HAP-1 (cell line): ENCODE measurements at places on chromosomes 7 and 10.

GRCh38 chr10:118271671-118272070 is 70.5 kb downstream of the FAM204A start:
- DNase-seq = no peak

GRCh38 chr7:127177156-127177555 is 75.6 kb downstream of the GRM8 start:
- no peak for DNase-seq

GRCh38 chr10:69061305-69062161 is 26.4 kb upstream of the SRGN start:
- DNase-seq = no peak

DNA sequence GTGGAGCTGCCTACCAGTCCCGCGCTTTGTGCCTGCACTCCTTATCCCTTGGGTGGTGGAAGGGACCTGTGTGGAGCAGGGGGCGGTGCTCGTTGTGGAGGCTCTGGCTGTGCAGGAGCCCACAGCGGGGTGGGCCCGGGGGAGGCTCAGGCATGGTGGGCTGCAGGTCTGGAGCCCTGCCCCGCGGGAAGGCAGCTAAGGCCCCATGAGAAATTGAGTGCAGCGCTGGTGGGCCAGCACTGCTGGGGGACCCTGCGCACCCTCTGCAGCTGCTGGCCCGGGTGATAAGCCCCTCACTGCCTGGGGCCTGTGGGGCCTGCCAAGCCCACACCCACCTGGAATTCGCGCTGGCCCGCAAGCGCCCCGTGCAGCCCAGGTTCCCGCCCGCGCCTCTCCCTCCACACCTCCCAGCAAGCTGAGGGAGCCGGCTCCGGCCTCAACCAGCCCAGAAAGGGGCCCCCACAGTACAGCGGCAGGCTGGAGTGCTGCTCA is 859.6 kb upstream of the KCND2 start:
- no peak for DNase-seq

DNA sequence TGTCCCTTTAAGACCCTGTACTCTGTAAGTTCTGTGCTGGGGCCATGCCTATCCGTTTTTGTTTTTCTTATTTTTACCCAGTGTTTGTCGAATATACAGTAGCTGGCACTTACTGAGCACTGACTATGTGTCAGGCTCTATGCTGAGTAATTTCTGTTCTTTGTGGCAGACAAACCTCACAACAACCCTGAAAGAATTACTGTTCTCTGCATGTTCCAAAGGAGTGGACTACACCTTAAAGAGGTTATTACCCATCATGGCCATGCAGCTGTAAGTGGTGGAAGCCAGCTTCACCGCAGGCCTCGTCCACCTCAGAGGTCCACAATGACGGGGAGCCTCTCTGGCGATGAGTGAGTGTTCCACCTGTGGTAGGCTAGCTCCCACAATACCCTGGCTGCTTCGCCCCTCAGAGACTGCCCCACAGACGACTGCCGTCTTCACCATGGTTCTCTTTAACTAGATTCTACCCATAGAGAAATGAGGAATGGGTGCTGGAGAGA is 30.1 kb upstream of the RBM20 start:
- DNase-seq = no peak

- no peak for DNase-seq
These were observed 9.0 kb downstream of the PTF1A start for GRCh38 chr10:23200997-23201652.

DNA sequence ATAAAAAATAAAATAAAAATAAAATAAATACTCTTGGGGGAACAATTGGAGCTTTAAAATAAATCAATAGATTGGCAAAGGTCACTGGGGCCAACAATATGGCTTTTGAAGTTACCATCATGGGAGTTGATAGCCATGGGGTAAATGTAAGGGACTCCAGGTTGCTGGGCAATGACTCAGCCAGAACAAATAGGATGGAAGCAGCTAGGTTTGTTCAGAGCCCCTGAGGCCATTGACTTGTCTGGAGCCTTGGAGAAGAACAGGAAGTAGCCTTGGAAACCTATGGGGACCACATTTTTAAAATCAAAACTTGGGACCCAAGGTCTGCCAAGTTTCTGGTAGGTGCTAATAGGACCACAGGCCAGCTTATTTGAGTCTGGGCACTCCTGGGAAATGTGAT is 20.2 kb upstream of the FRA10AC1 start:
- no peak for DNase-seq

DNA sequence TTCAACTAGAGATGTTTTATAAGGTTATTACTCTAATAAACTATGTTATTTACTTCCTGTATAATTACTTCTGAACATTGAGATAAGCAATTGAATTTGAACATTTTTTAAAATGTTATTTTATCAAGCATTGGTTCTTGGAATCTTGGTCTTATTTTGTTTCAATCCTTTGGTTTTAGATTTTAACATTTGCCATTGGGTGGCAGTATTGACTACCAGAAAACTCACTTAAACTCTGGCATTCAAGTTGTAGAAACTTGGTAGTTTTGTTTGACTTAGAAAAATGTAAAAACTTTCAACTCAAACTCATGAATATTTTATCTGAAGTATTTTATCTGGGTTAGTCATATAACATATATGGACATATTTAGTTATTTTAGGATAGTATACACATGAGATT is 48.1 kb downstream of the ATRNL1 start:
- DNase-seq = peak; percentile 32

- DNase-seq = no peak
These were observed 3.0 kb upstream of the CXCL12 start for GRCh38 chr10:44387853-44388251.

- DNase-seq = no peak
These were observed 12.1 kb upstream of the GRIFIN start for GRCh38 chr7:2488272-2488645.

- no peak for DNase-seq
These were observed 54.3 kb downstream of the FAM241B start for GRCh38 chr10:69684020-69684980.

GRCh38 chr7:19674266-19674960 is 34.4 kb downstream of the POLR1F start:
- no peak for DNase-seq

DNA sequence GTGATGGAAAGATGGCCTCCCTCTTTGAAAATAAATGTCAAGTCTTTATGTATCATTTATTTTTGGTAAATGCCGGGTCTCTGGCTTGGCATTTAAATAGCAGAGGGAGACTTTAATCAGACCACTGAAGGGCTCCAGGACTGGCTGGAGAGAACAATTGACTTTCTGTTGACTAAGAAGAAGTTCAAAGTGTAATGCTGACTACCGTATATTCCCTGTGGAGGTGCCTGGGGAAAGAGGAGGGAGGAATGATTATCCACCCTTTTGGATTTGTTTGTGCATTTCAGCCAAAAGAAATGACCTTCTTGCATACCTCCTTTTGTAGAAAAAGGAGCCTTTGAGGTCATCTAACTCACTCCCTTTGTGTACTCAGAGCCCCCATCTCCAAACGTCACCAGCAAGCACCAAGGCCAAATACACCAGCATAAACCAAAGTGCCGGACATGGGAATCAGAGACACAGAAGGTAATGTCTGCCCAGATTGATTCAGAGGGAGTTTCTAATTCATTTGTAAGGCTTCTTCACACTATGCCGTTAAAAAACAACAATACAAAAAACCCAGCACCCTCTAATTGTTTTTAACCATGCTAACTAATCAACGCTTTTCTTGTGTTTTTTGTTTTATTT is 75.2 kb downstream of the PRLHR start:
- DNase-seq = no peak

DNA sequence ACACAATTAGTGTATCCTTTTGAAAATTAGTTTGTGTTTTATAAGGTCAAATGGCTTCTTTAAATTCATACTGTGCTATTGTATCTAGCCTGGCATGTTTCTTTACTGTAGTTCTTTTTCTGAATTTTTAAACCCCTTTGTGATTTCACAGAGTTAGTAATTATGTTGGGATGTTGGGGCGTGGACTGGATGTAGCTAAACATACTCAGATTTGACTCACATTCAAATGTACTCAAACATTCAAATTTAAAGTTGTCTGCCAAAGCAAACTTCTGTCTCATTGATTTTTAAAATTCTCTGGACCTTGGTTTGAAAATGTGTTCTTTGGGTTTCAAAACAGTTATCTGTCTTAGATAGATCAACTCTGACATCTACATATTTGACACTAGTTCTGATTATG is 7.2 kb upstream of the NRP1 start:
- no peak for DNase-seq

- no peak for DNase-seq
These were observed 525 bp downstream of the UBE2D4 start for GRCh38 chr7:43926798-43927123.

DNA sequence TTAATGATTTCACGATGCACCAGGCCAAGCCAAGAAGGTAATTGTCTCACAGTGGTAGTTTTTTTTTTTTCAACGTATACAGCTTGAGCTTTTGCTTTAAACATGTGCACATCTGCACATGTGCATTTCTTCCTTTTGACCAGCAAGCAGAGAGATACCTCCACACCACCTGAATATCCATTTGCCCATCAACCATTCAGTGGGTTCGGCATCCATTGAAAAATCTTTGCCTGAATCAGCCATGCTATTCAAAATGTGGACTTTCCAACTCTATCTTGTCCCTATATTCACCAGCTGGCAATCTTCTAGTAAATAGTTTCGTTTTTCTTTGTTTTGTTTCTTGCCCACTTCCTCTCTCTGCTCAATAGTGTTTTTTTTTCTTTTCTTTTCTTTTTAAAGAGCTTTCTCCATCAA is 7.7 kb upstream of the TRA2A start:
- no peak for DNase-seq

GRCh38 chr7:80677629-80678028 is 39.2 kb downstream of the CD36 start:
- no peak for DNase-seq
